ENCODE measurements at places on chromosomes 4 and X.

DNA sequence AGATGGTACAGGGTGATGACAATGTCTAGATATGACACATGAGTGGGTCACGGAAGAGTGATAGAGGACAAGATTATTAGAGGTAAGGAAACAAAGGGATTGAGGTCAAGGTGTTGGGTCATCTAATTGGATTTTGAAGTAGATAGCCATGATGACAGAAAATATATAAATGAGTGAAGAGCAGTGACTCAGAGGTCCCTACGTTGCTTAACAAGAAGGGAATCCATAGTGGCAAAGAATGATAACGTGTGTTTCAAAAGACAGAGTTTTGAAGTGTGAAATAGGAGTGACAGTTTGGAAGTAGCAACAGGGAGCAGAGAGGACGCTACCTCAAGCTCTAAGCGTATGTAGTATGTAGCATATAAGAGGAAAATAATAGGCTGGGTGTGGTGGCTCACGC is 22.2 kb upstream of the CAMK2D start:
- peak; percentile 26 for DNase-seq

GRCh38 chr4:104749062-104749461 is 254.4 kb upstream of the CXXC4 start:
- DNase-seq, result no peak

- DNase-seq, result peak; percentile 19
Measured at GRCh38 chr4:153589703-153590595, 94.1 kb upstream of the TLR2 start.

DNA sequence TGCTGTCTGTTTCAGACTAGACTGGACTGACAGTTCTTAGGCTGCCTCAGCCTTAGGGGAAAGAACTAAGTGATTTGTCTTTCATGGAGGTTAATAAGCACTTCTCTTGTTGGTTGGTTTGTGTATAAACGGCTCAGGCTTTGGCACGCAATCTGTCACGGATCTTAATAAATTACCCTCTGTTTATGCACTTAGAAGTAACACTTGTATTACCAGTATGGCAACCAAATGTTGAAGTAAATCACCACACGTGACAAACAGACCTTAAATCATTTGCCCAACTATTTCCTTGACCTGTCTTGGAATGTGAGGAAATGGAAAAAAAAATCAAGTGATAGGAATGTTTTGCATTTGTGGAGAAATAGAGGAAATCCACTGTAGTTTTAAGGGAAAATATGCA is 69.9 kb downstream of the TEX13A start:
- DNase-seq, result peak; percentile 19

DNA sequence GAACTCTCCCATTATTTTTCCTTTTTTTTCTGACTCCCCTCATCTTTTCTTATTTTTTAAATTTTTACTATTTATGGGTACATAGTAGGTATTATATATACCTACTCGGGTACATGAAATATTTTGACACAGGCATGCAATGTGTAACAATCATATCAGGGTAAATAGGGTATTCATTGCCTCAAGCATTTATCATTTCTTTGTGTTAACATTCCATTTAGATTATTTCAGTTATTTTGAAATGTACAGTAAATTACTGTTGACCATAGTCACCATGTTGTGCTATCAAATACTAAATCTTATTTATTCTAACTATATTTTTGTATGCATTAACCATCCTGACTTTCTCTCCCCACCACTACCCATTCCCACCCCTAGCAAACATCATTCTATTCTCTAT is 33.8 kb upstream of the SLIT2 start:
- no peak for DNase-seq

- no peak for DNase-seq
Measured at GRCh38 chrX:137969191-137969590, 403.3 kb downstream of the ZIC3 start.

- peak; percentile 84 for DNase-seq
Measured at GRCh38 chr4:175413561-175413960, 398.5 kb downstream of the GPM6A start.
